ENCODE measurements at places on chromosomes 2 and 18. TPM values are rescaled to one million over a fixed set of nuclear protein-coding genes. Genes with fewer than 3 reads are reported as not detected.

The LOXHD1 gene
- not detected for polyA plus RNA-seq

The MC5R gene
- not detected for polyA plus RNA-seq

The CCDC74B gene
- polyA plus RNA-seq, result 5.8 TPM

The UGT1A7 gene
- polyA plus RNA-seq, result not detected

The FHOD3 gene
- polyA plus RNA-seq, result 18.3 TPM

The NCL gene
- polyA plus RNA-seq, result 103 TPM

The POMC gene
- not detected for polyA plus RNA-seq

The POTEI gene
- 0.01 TPM for polyA plus RNA-seq

The MOGAT1 gene
- polyA plus RNA-seq, result not detected

The CHRND gene
- not detected for polyA plus RNA-seq

The SLC4A5 gene
- 0.12 TPM for polyA plus RNA-seq

The CDH7 gene
- not detected for polyA plus RNA-seq

The GKN1 gene
- not detected for polyA plus RNA-seq

The RBM44 gene
- 0.02 TPM for polyA plus RNA-seq

The CPO gene
- polyA plus RNA-seq, result not detected

The NEURL3 gene
- not detected for polyA plus RNA-seq

The CHAC2 gene
- 9.2 TPM for polyA plus RNA-seq

The CCDC150 gene
- 1.7 TPM for polyA plus RNA-seq

The GALNT3 gene
- polyA plus RNA-seq, result 29.0 TPM

The ANTXR1 gene
- polyA plus RNA-seq, result 26.5 TPM

The ARMC9 gene
- 21.0 TPM for polyA plus RNA-seq

The TSPYL6 gene
- not detected for polyA plus RNA-seq

The KRTCAP3 gene
- 4.5 TPM for polyA plus RNA-seq

The SLC9A4 gene
- polyA plus RNA-seq, result not detected

The IL37 gene
- not detected for polyA plus RNA-seq

The REEP1 gene
- polyA plus RNA-seq, result 0.09 TPM

The ASB18 gene
- not detected for polyA plus RNA-seq

Data from mammary epithelial cell (primary cell).